Activated CD8-positive, alpha-beta memory T cell treated with anti-CD3 and anti-CD28 coated beads for 4 hours (primary cell): ENCODE measurements at places on chromosomes 11 and 22.
A peak's percentile ranks its signal among the peaks of the same experiment; 100 is the strongest.

DNA sequence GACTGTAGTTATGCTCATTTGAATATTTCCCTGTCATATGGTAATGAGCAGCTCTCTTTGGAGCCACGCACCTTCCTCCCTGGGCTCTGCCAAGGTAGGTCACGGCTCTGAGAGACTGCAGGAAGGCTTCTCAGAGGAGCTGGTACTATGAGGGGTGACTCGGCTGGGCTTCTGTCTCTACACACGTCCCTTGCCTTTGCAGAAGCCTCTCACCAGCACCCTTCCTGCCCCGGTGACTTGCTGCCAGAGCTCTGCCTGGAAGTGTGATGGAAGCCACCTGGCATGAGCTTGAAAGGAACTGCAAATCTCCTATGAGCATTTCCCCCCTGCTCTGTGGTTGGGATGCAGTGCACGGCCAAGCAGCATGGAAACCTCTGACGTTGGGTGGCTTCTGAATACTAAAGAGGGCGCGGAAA is 74.2 kb downstream of the KIRREL3 start:
- no peak for DNase-seq

DNA sequence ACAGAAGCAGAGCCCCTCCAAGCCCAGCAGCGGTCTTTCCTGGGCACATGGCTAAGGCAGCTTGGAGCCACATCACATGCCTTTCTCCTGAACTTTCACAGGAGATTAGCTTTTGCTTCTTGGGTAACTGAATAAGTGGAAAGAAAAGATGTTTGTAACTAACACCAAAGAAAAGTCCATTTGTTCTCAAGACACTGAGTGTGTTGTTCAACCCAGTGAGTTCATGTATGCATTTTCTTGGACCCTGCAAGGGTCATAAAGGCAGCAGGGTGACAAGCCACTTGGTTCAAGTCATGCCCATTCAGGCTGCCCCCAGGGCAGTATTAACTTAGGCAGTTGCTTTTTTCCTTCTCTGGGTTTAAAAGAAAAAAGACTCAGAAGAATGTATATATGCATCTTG is 203.4 kb downstream of the FAM76B start:
- DNase-seq = no peak

- peak; percentile 25 for DNase-seq
These were observed 1.2 kb downstream of the DDX17 start for GRCh38 chr22:38504731-38505540.

GRCh38 chr11:11038352-11038751 is 180.5 kb upstream of the ZBED5 start:
- no peak for DNase-seq

DNA sequence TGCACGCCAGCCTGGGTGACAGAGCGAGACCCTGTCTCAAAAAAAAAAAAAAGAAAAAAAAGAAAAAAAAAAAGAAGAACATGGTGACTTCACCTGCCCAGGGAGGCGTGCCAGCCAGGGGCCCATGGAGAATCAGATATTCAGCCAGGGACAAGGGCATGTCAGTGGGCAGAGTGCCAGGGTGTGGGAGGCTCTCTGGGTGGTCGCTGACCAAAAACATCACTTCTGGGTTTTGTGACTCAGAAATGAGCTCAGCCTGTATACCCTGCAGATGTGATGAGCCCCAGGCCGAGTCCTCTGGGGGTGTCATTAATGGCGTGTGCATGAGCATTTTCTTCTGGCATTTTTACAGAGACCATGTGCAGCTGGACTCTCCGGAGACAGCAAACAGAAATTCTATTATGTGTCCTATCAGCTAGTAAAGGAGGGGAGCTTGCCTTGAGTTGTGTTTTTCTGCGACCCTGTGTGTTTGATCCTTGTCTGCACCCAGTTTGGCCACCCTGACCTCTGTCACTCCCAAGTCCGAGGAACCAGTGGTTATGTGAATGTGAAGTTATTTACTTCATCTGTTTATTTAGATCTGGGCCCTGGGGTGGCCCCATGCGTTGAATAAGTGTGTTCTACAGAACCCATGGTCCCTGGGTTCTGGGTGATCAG is 53.6 kb downstream of the BCR start:
- no peak for DNase-seq

DNA sequence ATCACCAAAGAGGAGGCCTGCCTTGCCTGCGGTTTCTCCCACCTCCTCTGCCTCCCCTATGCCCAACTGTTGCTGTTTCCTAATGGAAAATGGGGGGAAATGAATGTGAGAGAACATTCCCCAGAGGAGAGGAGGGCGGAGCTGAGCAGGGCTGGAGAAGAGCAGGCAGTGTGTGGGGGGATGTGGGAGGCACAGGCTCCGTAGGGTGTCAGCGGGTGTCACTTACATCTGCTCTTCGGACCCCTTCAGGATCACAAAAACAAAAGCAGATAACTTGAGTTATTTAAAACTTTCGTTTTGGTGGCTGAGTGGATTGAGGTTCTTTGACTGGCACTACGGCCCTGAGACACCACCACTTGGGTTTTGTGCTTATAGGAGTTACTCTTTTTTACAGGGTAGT is 93.8 kb downstream of the CEP164 start:
- no peak for DNase-seq

DNA sequence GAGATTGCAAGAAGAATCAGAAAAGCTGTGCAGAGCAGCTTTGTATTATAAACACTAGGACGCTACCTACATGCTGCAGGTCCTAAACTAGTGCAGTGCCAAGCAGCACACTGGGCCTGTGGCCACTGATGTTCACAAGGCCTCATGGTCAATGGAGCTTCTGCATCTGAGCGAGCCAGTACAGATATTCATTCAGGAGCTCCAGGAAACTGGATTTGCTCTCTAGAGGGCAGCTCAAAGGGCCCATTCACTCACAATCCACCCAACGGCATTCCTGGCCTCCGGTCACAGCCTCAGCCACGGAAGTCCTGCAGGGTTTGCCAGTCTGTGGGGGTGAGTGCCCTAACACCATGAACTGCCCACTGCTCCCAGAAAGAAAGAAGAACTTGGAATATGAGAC is 5.8 kb upstream of the TBC1D10A start:
- DNase-seq = no peak

GRCh38 chr22:22520667-22521602 is 865 bp upstream of the ZNF280A start:
- DNase-seq = no peak

GRCh38 chr22:41171996-41172395 is 33.1 kb upstream of the L3MBTL2 start:
- no peak for DNase-seq

DNA sequence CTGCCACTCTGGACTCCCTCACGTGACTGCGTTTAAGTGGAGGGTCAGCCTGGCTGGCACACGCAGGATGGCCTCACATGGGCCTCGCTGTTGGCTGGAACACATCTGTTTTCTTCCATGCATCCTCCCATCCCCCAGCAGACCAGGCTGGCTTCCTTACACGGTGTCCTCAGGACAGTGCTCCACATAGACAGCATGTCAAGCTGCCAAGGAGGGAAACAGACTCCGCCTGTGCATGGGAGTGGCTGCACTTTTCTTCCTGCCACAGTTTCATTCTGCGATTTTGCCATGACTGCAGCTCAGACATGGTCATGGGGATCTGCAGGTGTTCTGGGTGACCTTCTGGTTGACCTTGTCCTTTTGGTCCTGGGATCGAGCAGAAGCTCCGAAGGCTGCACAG is 344.2 kb downstream of the SHANK2 start:
- no peak for DNase-seq

- no peak for DNase-seq
These were observed 760 bp upstream of the MAPK8IP1 start for GRCh38 chr11:45884596-45885185.

DNA sequence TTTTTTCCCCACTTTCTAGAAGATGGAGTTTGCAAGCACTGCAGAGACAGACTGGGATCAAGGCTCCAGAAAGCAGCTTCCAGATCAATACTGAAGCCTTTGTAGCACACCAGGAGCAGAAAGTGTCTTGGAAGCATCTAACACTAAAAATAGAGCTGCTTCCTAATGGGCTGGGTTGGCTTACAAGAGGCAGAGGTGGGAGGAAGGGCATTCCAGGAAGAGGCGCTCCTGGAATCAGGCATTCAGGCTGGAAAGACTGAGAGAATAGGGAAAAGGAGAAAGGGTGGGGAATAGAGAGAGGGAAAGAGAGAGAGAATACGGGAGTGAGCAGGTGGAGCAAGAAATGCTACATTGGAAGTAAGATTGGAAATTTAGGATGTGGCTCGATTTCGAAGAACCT is 395.9 kb downstream of the OPCML start:
- DNase-seq = no peak

DNA sequence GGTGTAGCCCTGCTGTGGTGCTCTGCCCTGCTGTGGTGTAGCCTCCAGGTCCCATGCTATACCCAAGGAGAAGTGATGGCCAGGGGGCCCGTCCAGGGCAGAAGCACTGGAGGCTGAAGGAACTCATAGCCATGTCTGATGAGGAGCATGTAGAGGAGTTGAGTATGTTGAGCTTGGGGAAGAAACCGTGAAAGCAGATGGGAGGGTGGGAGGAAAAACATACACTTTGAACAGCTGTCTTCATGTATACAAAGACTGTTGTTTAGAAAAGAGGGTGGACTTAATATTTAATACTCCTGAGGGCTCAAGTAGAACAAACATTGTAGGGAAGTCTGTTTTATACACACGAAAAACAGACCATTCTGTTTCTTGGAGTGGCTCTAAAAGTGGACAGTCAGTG is 26.6 kb upstream of the TTC12 start:
- DNase-seq = no peak

- no peak for DNase-seq
These were observed 41.3 kb downstream of the TRIM29 start for GRCh38 chr11:120096369-120097191.

- DNase-seq = no peak
These were observed 18.1 kb upstream of the SCGB1A1 start for GRCh38 chr11:62400760-62401159.

GRCh38 chr11:57251037-57251436 is 14.0 kb upstream of the APLNR start:
- no peak for DNase-seq

- no peak for DNase-seq
These were observed 5.0 kb upstream of the SERHL2 start for GRCh38 chr22:42548597-42549330.

DNA sequence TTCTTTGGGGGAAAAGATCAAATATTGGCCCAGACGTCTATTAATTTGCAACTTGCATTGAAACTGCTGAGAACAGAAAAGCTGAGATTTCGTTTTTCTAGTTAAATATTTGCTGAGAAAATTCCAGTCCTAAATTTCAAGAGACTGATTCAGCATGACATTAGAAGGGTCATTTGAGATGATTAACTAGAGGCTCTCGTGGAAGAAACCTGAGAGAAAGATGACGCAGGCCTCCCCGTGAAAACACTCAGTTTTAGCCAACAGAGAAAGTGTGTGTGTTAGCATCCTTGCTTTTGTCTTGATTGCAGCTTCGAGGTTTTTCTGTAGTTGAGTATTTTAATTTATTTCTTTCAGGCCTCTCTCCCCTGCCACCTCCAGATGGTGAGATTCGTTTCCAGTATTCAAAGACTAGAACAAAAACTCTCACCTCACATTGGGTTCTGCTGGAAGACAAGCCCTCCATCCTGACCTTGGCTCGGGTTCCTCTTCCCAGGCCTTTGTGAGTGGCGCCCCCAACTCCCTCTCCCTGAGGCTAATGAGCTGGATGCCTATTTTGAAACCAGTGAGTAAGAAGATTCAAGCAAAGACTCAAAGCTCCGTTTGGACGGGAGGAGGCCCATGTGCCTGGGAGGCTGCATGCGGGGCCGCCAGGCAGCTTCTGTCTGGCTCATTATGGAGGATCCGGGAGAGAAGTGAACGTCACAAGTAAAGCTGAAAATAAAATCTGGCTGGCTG is 52.4 kb downstream of the CELSR1 start:
- DNase-seq = no peak

DNA sequence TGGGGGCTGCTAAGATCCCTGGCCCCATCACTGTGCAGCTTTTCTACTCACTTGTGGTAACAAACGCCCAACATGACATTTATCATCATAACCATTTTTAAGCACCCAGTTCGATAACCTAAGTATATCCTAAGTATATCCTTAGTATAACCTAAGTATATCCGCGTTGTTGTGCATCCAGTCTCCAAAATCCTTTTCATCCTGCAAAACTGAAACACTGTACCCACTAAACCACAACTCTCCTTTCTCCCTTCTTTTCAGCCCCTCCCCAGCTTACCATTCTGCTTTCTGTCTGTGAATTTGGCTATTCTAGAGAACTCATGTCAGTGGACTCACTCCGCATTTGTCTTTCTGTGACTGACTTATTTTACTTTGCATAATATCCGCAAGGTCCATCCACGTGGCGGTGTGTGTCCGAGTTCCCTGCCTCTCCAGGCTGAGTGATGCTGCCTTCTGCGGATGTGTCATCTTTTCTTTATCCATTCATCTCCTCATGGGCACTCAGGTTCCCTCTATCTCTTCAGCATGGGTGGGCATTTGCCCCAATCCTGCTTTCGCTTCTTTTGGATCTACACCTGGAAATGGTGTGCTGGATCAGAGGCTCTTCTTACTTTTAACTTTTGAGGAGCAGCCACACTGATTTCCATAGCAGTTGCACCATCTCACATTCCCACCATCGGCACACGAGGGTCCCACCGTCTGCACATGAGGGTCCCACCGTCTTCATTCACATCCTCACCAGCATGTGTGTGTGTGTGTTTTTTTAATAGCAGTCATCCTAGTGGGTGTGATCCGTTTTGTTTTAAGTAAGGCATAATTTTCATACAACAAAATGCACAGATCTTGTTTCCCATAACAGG is 82.4 kb upstream of the CLDN5 start:
- DNase-seq = no peak

GRCh38 chr11:86161336-86161735 is 83.2 kb upstream of the EED start:
- DNase-seq = no peak

DNA sequence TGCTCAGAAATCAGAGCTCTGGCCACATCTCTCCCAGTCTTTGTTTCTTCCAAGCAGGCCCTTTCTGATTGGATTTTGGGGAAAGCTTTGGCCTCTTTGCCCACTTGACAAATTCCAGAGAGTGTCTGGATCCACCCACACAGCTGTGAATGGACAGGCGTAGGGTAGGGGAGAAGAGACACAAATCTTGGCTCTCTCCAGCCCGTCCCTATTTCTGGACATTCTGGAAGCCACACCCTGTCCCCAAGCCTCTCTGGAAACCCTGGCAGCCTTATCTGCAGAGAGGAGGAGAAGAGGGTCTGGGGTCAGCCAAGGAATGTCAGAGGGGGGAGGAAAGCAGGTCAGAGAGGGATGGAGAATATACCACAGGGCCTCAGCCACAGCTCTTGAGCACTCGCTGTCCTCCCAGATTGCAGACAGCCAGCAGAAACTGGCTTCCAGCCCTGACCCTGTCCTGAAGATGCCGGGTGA is 59.5 kb upstream of the WNT11 start:
- no peak for DNase-seq

GRCh38 chr22:50531546-50531961 is 1.7 kb upstream of the TYMP start:
- no peak for DNase-seq
